ENCODE measurements at places on chromosomes 7 and 10.

- no peak for DNase-seq
Observed at GRCh38 chr10:97078261-97078937, 107.4 kb downstream of the SLIT1 start.

DNA sequence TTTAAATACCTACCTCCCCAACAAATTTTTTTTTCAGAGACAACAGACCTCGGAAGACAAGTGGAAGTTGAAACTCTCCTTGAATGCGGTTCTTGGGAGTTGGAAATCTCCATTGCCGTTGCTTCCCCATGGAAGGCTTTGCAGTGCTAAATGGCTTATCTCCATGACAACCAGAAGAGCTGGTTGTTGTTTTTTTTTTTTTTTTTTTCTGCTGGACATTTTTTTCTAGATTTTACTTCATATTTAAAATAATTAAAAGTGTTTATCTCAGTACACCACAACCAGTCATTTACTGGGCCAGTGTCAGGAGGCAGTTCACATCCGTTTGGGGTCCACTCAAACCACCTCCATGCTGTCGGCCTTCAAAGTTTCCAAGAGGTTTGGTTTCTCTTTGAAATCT lies 348.5 kb upstream of the PRKCQ start:
- no peak for DNase-seq

GRCh38 chr7:82057476-82057875 lies 287.6 kb upstream of the HGF start:
- DNase-seq = no peak

DNA sequence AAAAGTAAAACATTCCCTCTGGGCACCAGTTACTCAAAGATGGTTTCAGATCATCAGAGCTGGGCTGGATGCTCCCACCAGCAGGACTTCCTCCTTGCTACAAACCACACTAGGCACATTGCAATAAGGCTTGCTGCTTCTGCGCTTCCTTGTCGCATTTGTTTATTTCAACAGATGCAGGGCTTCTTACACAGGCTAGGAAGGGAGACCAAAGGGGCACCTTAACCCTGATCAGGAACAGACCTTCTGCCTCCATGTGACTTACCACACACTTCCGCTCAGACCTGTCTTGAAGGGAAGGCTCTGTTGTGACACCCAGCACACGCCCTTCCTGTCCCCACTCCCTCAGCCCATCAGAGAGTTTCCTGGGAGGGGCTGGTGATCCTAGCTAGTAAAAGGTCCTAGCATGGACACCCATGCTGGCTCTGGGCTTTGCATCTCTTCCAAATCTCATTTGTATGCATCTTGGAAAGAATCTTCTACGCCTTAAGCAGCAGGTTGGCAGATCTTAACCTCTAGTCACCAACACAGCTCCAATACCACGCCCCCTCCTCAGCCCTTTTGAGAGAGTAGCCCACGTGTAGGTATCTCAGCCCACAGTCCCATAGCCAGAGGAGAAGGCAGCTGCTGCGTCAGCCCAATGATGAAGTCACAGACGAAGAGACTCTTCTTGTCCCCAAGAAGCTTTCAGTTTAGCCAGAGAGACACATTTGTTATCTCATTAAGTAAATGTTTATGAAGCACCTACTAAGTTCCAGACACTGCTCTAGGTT lies 47.1 kb upstream of the SVIL start:
- no peak for DNase-seq

- no peak for DNase-seq
Observed at GRCh38 chr10:22022257-22023032, 18.9 kb upstream of the DNAJC1 start.

DNA sequence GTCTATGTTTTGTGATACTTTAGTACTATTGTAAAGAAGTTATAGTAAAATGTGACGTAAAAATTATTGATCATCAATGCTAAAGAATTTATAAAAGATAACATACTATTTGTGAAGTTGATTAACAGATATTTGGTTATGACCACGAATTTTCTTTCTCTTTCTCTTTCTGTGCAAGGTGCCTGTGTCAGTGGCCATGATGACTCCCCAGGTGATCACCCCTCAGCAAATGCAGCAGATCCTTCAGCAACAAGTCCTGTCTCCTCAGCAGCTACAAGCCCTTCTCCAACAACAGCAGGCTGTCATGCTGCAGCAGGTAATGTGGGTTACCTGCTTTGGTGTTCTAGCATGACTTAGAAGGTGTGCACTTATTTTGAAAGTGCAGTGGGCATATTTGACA lies 213.7 kb downstream of the FOXP2 start:
- DNase-seq = no peak

DNA sequence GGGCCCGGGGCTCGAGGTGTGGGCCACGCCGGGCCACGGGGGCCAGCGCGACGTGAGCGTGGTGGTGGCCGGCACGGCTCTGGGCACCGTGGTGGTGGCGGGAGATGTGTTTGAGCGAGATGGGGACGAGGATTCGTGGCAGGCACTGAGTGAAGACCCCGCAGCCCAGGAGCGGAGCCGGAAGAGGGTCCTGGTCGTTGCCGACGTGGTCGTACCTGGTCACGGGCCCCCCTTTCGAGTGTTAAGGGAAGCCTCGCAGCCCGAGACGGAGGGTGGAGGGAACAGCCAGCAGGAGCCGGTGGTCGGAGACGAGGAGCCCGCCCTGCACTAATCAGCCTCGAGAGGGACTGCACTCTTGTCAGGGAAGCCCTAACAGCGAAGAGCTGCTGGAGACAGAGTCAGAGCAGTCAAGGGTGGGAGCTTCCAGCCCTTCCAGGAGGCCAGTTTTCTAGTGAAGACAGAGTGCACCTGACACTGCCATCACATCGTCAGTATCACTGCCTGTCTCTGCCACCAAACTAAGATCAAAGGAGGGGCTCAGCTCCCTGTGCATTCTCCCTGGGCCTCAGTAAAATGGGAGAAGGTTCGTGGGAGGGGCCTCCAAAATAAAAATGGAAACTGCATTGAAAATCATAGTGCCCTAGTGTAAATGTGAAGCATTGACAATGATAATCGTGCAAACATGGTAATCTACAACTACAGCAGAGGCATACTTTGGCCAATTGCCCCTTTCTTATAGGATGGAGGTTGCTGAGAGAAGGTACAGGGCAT lies 1.3 kb downstream of the MBLAC1 start:
- DNase-seq = no peak

DNA sequence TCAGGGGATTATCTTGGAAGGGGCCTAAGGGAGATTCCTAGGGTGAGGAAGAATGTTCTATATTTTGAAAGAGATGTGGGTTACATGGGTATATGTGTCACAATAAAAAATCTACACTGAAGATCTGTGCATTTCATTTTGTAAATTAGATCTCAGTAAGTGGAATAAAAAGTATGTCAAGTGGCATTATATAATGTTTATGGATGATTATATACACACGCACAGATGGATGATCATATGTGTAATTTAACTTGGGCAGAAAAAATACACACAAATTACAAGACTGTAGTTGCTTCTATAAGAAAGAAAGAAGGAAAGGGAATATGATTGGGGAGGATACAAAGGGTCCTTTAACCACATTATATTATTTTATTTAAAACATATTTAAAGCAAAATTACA lies 18.5 kb downstream of the ASZ1 start:
- DNase-seq = no peak

DNA sequence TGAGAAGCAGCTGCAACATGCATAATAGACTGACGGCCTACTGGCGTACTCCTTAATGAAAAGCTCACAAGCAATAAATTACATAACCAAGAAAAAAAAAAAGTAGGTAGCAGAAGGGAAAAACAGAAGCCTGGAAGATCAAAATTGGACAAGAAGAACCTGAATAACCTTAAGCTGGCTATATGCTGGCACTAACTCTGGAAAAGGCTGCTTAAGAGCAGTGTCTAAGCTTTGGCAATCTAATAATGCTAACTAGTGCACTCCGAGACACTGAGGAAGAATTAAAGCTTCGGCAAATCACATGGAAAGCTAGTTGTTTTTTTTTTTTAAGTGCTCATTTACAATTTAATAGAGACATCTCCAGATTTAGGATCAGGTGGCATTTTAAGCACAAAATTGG lies 441.9 kb downstream of the PARD3 start:
- no peak for DNase-seq

All from fibroblast of skin of right quadriceps (primary cell).